ENCODE measurements at places on chromosomes 5 and 9.

- no peak for DNase-seq
Observed at GRCh38 chr5:164148292-164148691, 642.9 kb downstream of the MAT2B start.

DNA sequence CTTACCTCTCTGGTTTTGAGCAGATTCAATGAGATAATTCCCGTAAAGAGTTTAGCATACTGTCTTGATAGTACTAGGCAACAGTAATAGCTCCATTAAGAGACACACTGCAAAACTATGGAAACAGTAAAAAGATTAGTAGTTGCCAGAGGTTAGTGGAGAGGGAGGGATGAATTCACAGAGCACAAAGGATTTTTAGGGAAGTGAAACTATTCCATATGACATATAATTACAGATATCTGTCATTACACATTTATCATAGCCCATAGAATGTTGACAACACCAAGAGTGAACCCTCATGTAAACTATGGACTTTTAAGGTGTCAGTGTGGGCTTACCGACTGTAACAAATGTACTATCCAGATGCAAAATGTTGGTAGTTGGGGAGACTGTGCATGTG, 176.4 kb upstream of the PLCXD3 start:
- no peak for DNase-seq

DNA sequence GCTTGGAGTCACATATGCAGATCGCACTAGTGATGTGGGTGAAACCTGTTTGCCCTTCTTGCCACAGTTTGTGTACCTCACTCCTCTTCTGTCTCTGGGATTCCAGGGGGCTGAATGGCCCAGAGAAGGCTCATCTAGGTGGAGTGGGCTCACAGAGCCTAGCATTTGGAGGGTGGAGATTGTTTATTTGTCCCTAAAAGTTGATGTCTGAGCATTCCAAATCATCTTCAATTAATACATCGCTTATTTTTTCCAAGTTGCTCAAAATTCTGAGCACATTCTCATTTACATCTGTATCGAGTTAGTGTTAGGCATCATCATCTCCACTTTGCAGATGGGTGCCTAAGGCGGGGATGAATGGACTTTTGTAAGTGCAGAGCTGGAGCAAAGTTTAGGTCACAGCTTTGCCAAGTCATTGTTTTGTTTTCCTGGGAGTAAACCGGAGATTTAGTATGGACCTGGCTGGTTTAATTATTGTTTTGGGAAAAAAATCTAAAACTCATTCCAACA, 2.0 kb downstream of the ABL1 start:
- no peak for DNase-seq

DNA sequence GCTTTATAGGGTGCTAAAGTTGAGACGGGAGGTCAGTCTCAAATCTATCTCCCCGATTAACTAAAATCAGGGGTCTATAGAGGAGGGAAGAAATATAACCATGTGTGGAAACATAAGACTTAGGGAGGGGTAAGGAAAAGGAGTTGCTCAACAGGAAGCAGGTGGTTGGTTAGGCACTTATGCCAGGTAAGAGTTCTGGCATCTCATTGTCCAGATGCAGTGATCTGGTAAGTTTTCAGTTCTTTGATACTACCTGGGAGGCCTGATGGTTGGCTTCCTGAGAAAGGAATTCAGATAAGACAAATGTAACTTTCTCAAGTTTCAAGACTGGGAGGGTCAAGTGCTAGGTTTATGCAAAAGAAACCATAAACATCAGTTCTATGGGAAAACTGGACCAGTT, 47.7 kb downstream of the CERT1 start:
- no peak for DNase-seq

DNA sequence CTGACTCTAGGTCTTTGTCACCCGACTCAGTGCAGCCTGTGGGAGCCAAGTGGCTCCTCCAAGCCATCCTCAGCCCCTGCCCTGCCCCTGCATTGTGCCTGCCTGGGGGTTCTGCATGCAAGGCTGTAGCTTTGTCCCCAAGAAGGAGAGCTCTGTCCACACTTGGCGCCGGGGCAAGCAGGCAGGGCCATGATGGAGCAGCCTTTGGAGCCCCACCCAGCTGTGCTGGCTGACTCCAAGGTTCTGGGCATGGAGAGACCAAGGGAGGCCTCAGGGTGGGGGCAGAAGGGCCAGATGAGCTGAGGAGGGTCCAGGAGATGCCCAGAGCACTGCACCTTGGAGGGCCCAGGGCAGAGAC, 226.2 kb downstream of the CACNA1B start:
- DNase-seq: no peak

DNA sequence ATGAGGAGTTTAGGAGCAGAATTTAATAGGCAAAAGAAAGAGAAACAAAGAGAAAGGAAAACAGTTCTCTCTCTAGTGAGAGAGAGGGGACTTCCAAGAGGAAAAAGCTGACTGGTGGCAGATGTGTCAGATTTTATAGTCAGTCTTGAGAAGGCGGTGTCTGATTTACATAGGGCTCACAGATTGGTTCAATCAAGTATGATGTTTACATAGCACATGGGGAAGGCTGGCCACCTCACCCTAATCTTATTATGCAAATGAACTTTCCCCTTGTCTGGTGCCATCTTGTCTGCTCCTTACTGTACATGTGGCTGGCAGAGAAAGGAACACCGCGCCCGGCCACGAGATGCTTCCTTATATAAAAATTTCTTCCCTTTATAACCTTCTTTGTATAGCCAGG, 24.7 kb downstream of the UNC13B start:
- DNase-seq: no peak

DNA sequence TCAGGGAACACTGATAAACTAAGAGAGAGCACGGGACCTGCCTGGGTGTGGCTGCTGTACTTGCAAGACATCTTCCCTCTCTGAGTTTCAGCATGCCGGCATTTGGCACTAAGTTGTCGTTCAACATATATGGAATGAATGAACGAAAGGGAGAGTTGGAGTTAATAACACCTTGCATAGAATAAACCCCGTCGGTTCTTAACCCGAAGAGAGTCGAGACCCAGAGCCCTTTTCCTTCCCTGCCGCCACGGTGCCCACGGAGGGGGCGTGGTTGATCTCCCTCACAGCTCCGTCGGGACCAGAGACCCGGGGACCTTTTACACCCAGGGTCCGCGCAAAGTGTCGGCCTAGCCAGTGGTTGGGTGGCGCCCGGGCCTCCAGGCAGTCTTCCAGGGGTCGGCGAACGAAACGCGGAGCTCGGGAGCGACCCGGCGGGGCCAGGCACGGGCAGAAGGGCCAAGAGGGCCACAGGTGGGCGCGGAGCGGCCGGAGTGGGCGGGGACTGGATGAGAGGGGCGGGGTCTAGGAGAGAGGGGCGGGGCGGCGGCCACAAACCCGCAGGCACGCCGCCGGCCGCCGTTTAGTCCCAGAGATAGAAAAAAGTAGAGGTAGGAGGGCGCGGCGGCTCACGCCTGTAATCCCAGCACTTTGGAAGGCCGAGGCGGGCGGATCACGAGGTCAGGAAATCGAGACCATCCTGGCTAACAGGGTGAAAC, 735 bp upstream of the RPL26L1 start:
- DNase-seq: peak; percentile 57

DNA sequence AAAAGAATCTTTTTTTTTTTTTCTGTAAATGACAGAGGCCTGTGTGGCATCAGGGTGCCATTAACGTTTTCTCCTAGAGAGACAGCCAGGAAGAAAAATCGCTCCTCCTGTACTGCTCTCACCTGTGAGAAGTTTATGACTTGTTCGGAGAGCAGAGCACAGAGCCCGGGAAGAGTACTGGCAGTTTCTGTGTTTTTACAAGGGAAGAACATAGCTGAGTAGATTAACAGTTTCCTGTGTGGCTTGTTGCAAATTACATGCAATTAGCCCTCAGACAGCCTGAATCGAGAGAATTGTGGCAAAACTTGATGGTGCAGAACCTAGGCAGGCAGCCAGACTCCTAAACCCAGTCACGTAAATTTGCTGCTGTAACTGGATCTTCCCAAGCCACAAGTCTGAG, 32.1 kb downstream of the PRKACG start:
- DNase-seq: no peak

DNA sequence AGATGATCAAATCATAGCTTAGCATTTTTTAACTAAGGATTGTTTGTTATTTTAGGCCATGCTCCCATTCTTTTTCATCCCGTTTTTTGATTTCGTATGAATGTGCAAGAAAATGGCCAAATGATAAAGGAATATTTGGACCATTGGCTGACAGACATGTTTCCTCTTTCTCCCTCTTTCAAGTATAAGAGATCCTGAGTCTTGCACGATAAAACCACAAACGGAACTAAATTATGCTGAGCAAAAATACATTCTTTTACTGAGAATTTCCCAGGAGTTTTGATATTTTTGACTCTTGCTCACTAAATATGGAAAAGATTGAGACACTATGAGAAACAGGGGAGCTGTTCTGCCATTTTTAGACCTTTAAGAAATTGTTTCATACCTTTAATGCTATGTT, 90.4 kb upstream of the KLF9 start:
- no peak for DNase-seq

GRCh38 chr5:173192561-173192960, 42.4 kb downstream of the NKX2-5 start:
- no peak for DNase-seq

GRCh38 chr5:54176066-54176830, 134.1 kb downstream of the ARL15 start:
- DNase-seq: no peak

DNA sequence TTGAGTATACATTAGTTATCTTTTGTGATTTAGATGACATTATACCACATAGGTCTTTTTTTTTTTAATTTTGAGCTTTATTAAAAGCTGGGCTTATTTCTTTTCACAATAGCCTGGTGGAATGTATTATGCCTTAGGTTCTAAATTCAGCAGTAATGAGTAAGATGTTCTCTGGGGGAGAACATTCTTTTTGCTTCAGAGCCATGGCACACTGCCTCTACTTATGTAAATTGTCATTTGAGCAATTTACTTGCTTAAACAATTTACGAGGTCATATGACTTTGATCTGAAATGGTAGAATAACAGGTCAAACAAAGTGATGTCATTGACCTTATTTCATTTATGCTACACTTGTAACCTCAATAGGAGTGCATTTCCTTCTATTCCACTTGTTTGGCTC, 154.2 kb downstream of the FOCAD start:
- no peak for DNase-seq

- DNase-seq: no peak
Observed at GRCh38 chr9:127982912-127983311, 2.1 kb upstream of the EEIG1 start.

DNA sequence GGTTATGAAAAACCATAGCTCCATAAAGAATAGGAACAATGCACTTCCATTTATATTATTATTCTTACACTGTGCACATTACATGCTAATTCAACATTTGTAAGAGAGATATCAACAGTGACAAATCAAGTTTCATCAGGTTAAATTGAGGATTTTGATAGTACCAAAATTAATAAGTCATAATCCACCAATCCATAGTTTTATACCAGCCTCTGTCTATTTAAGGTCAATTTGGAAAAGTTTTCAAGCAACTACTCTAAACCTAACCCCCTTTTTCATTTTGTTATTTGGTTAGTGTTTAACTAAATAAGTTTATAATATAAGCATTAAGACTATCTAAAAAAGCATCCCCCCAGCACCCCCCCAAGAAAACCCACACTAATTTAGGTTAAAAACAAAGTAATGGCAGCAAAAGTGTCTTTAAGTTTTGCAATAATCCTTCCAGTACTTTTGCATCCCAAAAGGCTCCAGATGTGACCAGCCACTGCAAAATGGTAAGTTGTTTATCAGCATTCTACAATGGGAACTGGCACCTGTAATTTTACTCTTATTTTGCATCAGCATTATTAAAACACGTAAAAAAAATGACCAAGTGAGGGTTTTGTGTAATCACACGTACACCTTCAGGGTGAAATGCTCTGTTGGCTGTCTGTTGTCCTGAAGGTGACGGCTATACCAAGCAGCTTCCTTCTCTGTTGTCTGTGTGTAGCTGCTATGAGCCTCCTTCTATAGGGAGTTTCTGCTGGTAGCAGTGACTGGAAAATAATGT, 36.8 kb upstream of the SSBP2 start:
- no peak for DNase-seq

GRCh38 chr5:112217843-112218579, 201.1 kb downstream of the EPB41L4A start:
- no peak for DNase-seq

- no peak for DNase-seq
Observed at GRCh38 chr9:32550150-32550561, 2.0 kb upstream of the SMIM27 start.

GRCh38 chr5:173984218-173984617, 4.8 kb upstream of the C5orf47 start:
- DNase-seq: no peak

DNA sequence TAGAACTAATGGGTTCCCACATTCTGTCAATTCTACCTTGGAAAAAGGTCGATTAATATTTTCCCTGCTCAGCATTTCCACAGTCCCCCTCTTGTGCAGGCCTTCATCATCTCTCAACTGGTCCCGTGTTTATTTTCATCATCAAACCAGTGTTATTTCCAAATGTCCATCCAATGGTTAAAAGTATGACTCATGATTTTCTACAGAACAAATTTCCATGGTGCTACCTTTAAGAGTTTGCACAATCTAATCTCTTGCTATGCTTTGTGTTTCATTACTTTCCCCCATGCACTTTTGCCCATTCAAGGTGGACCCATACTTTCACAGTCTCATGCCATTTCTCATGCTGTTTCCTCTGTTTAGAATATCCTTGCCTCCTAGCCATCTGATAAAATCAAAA, 143.7 kb downstream of the CCDC192 start:
- DNase-seq: no peak

DNA sequence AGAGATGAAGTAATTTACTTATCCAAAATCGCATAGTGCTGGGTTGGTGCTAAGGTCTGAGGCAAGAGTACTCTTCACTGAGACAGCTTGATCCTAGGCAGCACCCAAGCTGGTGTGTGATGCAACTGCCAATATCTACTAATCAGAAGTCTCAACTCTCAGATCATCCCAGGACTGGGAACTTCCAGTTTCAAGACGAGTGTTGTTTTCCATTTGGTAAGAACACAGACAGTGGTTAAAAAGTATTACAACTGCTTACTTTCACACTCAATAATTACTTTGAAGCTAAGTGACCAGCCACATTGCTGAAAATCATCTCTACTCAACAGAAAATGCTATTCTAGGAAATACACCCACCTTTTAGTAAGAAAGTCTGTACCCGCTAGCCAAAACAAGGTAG, 45.3 kb downstream of the FBXW11 start:
- no peak for DNase-seq

- DNase-seq: no peak
Observed at GRCh38 chr9:115132648-115133047, 14.7 kb upstream of the TNC start.

DNA sequence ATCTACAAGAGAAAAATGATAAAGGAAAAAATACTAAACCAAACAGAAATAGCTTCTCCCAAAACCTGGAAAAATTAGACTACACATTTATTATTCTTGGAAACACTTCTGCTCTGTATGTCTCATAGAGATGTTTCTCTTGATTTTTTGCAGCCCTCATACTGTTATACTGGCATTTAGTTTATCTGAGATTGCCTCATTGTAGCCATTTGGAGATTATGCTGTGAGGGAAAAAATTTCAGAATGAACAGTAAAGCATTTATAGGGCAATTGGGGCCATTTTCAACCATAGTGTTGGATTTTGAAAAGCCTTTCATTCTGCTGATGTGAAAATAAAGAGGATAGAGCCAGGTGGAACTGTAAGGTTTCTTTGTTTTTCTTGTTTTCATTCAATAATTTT, 441.8 kb upstream of the RIOK2 start:
- no peak for DNase-seq

All from activated T-cell treated with anti-CD3 and anti-CD28 coated beads, Interleukin-2, amount 50 U/mL, for 4 hours (primary cell).